Memory B cell (primary cell): ENCODE measurements at places on chromosomes 13 and 19.

DNA sequence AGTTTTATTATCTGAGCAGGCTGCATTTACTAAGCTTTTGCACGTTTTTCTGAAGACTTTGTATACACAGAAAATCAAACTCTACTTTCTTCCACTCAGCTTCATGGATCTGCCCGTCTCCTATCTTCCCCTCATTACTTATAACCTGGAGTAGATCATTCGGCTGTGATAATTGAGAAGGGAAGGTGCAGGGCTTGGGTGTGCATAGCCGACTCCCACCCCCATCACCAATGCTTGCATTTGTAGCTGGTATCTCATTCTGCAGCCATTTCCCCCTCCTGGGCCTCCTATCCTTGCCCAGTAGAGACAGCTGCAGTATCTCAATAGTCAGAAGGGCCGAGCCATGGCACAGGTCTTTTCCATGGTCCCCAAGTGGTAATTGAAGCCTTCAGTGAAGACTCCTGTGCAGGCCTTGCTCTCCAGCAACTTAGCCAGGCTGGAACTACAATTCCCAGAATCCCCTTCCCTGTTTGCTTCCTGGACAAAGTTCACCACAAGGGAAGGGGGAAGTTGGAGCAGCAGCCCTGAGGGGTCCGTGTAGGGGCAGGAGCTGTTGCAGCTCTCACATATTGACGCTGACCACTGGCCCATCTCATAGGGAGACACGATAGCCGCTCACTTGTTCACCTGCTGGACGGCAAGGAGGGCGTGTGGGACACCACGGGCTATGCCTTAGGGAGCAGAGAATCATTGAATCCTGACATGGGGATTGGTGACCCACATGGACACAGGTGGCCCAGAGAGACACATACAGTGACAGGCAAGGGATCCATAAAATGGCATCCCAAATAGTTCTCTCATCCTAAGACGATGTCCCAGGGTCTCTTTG, 2.1 kb upstream of the SIGLEC8 start:
- H3K27ac ChIP-seq = no peak overlapping the region
- H3K27me3 ChIP-seq = peaks cover 23% of the 10 kb centered on the region
- no peaks in the 10 kb centered on the region for H3K4me1 ChIP-seq
- H3K36me3 ChIP-seq = no peaks in the 10 kb centered on the region
- peak overlapping the region; percentile 8 for H3K4me3 ChIP-seq

DNA sequence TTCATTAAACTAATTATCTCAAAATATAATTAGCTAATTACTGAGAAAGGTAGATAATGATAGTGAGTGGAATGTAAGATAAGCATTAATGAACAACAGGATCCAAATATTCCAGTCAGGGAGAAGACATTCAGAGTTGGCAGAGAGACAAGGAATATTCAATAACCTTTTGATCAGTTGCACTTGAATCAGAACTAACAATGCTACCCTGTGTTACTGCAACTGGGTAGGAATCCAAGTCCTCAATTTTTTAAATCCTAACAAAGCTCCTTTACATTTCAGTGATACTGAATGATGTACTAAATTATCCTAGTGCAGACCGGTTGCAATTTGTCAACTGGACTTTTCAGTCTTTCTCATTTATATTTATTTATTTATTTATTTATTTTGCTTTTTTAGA, 107.1 kb upstream of the MIR17HG start:
- peaks cover 4% of the 10 kb centered on the region for H3K27me3 ChIP-seq
- H3K36me3 ChIP-seq = no peaks in the 10 kb centered on the region
- H3K4me3 ChIP-seq = no peak overlapping the region
- DNase-seq = no peak
- no peaks in the 10 kb centered on the region for H3K4me1 ChIP-seq
- no peak overlapping the region for H3K27ac ChIP-seq

DNA sequence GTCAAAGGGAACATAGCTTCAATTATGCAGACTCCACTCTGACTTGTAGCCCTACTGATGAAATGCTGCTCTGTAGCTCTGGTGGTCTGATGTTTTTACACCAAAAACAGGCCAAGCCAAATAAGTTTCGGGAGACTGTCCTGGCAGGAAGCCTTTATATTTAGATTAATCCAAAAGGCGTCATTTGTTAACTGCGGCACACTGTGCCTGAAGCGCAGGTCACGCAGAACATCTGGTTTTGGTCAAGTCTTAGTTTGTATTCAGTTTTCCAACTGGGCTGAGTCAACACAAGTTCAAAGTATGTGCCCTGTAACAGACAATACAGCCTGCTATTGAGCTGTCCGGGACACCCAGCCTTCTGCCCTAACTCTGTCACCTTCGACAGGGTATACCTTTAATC, 154.6 kb upstream of the IPO5 start:
- no peaks in the 10 kb centered on the region for H3K4me1 ChIP-seq
- DNase-seq = no peak
- no peak overlapping the region for H3K4me3 ChIP-seq
- H3K27ac ChIP-seq = no peak overlapping the region

DNA sequence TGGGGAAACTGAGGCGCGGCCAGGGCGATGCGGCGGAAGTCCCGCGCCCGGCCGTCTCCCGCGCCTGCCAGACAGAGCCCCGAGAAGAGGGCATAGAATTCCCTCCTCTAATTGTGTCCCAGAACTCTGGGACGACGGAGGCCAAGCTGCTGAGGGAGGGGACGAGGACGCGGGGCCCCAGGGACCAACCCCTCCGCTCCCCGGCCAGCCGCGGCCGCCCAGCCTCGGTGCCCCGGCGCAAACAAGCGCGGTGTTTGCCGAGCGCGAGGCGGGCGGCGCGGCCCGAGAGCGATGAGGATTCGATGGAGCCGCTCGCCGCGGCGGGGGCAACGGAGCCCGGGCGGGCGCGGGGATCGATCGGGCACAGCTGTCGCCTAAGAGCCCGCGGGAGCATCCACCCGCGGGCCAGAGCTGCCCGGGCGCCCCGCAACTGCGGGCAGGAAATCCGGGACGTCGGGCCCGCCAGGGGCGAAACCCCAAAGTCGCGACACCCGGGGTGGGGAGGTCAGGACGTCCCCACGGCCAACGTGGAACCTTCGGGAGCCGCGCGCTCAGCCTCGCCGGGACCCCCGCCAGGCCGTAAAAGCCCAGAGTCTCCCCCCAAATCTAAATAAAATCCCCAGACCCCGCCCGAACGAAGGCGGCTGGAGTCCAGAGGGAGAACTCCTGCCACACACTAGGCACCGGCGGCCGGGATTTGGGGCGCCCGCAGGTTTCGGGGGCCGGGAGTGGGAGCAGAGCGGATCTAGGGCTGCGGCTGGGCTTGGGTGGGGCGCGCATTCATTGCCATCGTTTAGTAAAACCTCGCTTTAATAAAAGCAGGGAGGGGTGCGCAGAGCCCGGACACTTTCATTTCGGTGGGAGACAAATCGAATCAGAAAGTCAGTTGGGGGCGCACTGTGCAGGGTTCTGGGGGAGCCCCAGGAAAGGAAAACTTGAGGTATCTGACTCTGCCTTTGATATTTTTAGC, 3.6 kb upstream of the ONECUT3 start:
- H3K27me3 ChIP-seq = peaks cover 21% of the 10 kb centered on the region
- H3K36me3 ChIP-seq = no peaks in the 10 kb centered on the region
- no peak overlapping the region for H3K4me3 ChIP-seq
- no peak overlapping the region for H3K27ac ChIP-seq
- peaks cover 19% of the 10 kb centered on the region for H3K4me1 ChIP-seq

- no peaks in the 10 kb centered on the region for H3K27me3 ChIP-seq
- DNase-seq = no peak
- H3K4me3 ChIP-seq = no peak overlapping the region
- H3K36me3 ChIP-seq = no peaks in the 10 kb centered on the region
- H3K4me1 ChIP-seq = peaks cover 17% of the 10 kb centered on the region
These were observed 3.4 kb upstream of the TGFB1 start for GRCh38 chr19:41356984-41357739.

GRCh38 chr13:20704459-20705069, 1.1 kb downstream of the IL17D start:
- no peak for DNase-seq
- H3K4me1 ChIP-seq = peaks cover 3% of the 10 kb centered on the region
- H3K36me3 ChIP-seq = no peaks in the 10 kb centered on the region
- H3K4me3 ChIP-seq = peak overlapping the region; percentile 73
- peaks cover 7% of the 10 kb centered on the region for H3K27me3 ChIP-seq
- peak overlapping the region; percentile 2 for H3K27ac ChIP-seq

GRCh38 chr13:38518328-38518727, 168.5 kb upstream of the FREM2 start:
- H3K4me3 ChIP-seq = no peak overlapping the region
- no peak for DNase-seq
- H3K27ac ChIP-seq = no peak overlapping the region
- no peaks in the 10 kb centered on the region for H3K4me1 ChIP-seq
- H3K27me3 ChIP-seq = peaks cover 3% of the 10 kb centered on the region
- H3K36me3 ChIP-seq = no peaks in the 10 kb centered on the region

GRCh38 chr19:30310602-30311263, 61.5 kb upstream of the ZNF536 start:
- no peaks in the 10 kb centered on the region for H3K27me3 ChIP-seq
- no peaks in the 10 kb centered on the region for H3K36me3 ChIP-seq
- no peak for DNase-seq
- no peak overlapping the region for H3K4me3 ChIP-seq
- H3K4me1 ChIP-seq = no peaks in the 10 kb centered on the region

DNA sequence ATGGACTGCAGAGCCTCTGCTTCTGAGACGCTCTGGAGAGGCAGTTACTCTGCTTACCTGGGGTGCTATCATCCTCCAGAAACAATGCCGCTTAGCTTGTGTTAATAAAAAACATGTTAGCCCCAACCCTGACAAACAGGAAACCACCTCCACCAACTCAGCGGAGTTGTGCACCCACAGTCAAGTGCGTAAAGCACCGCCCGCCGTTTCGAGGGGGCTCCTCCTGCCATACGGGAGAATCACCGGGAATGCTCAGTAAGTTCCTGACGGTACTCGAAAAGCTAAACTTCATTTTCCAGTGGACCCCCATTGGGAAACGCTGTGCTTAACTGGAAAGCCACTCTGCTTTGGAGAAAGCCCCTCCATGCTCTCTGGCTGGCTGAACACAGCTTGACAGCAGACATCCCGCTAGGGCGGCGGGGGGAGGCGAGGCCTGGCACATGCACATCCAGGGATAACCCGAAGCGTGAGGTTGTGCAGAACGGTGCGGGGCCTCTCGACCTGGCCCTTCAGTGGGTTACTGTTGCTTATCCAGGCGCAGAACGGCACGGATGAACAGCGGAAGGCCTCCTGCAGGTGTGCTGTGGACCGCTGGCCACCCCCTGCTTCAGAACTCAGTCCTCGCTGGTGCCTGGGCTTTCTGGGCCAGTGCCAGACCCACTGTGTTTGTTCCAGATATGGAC, 17.1 kb downstream of the GAS6 start:
- DNase-seq = no peak
- no peaks in the 10 kb centered on the region for H3K27me3 ChIP-seq
- no peak overlapping the region for H3K27ac ChIP-seq
- peaks cover 3% of the 10 kb centered on the region for H3K4me1 ChIP-seq
- H3K36me3 ChIP-seq = no peaks in the 10 kb centered on the region
- no peak overlapping the region for H3K4me3 ChIP-seq

- no peaks in the 10 kb centered on the region for H3K4me1 ChIP-seq
- H3K27me3 ChIP-seq = peaks cover 18% of the 10 kb centered on the region
- no peak overlapping the region for H3K4me3 ChIP-seq
- peaks cover 3% of the 10 kb centered on the region for H3K36me3 ChIP-seq
- no peak for DNase-seq
These were observed 47.5 kb downstream of the C13orf46 start for GRCh38 chr13:113926301-113926761.

DNA sequence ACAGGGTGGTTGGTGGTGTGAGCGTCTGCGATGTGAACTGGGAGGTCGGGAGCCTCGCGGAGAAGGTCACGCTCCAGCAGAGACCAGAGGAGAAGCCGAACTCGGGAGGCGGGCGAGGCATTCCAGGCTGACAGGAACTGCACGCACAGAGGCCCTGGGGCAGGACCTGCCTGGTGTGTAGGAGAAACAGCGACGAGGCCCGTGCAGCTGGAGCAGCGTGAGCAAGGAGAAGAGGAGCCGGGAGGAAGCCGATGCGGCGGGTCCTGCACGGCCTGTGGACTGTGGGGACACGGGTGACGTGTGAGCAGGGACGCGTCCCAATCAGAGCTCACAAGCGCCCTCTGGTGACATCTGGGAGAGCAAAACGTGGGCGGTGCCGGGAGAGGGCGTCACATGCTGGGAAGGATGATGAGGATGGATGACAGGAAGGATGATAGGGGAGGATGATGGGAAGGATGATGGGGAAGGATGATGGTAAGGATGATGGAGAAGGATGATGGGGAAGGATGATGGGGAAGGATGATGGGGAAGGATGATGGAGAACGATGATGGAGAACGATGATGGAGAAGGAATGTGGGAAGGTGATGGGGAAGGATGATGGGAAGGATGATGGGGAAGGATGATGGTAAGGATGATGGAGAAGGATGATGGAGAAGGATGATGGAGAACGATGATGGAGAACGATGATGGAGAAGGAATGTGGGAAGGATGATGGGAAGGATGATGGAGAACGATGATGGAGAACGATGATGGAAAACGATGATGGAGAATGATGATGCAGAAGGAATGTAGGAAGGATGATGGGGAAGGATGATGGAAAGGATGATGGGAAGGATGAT, 16.1 kb upstream of the MADCAM1 start:
- peak overlapping the region; percentile 98 for H3K27ac ChIP-seq
- DNase-seq = no peak
- peaks cover 2% of the 10 kb centered on the region for H3K27me3 ChIP-seq
- H3K36me3 ChIP-seq = peaks cover 16% of the 10 kb centered on the region

DNA sequence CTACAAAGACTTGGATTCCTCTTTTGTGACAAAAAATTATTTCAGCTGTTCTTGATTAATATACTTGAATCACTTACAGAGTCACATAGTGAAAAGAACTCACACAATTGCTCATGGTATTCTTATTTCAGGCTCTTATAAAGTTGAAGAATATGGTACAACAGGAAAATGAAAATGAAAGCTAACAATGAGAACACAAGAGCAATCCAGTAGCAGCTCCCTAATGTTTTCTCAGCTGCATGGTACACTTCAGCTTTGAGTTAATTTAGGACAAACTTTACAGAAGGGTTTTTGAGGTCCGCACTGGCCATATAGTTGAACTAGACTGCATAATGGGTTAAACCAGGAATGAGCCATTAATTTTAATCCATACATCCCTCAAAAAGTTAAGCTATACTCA, 1261.8 kb downstream of the SLITRK5 start:
- no peaks in the 10 kb centered on the region for H3K27me3 ChIP-seq
- no peak overlapping the region for H3K27ac ChIP-seq
- H3K36me3 ChIP-seq = no peaks in the 10 kb centered on the region
- no peak overlapping the region for H3K4me3 ChIP-seq
- no peak for DNase-seq

DNA sequence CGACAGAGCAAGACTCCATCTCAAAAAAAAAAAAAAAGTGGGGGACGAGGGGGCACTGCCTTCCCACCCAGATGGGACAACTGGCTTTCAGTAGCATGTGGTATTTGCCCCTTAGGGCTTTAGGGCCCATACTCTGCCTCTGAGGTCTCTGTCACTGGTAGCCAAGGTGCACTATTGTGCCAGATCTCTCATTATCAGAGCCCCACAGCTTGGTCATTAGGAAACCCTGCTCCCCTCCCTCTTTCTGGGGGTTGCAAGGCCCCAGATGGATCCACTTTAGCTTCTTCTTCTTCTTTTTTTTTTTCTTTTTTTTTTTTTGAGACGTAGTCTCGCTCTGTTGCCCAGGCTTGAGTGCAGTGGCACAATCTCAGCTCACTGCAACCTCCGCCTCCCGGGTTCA, 11.2 kb upstream of the ZNF358 start:
- DNase-seq = no peak
- H3K36me3 ChIP-seq = peaks cover 5% of the 10 kb centered on the region
- H3K27ac ChIP-seq = no peak overlapping the region
- H3K4me1 ChIP-seq = peaks cover 10% of the 10 kb centered on the region
- peaks cover 29% of the 10 kb centered on the region for H3K27me3 ChIP-seq
